ENCODE measurements at places on chromosomes 5 and 9.
A peak's percentile ranks its signal among the peaks of the same experiment; 100 is the strongest.

GRCh38 chr9:91200692-91201336 is 160.9 kb downstream of the AUH start:
- DNase-seq = no peak

DNA sequence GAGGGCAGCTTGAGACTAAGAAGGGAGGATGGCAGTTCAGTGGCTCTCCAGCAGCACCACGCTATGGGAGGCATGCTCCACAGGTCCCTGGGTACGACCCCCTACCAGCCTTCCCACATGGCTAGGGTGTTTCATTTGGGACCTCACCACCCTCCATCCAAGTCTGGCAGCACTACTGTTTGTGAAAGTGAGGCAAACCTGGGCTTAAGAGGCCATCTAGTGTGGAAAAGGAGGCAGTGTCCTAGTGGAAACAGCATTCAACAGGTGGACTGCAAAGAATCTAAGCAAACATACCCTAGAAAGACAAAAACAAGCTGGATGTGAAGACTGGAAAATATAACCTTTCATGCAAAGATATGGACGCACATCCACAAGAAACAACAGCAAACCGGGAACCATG is 4.8 kb upstream of the C5orf47 start:
- DNase-seq = peak; percentile 38

GRCh38 chr5:31639481-31640411 is 815 bp downstream of the PDZD2 start:
- no peak for DNase-seq

- no peak for DNase-seq
Measured at GRCh38 chr9:113482341-113482740, 18.8 kb downstream of the RGS3 start.

DNA sequence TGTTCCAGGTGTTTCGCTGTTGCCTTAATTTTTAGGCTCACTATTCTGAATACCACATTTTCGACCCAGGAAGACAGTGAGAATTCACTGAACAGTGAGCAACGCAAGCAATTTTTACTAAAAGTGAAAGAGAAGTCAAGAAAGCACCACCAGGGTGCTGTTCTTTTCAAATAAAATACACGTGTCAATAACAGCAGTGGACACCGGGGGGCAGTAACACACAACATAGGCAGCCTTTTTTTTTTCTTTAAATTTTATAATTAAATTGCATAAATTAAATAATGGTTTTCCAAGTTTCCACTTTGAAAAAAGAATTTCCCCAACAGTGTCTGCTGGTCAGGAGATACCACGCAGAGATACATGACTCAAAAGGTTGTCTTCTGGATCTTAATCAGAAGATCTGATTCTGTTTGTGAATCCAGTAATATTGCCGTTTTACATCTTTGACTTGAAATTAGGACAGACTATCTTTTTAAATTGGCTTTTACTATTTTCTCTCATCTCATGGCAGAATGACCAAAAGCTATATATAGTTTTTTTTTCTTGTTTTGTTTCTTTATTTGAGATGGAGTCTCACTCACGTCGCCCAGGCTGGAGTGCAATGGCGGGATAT is 47.1 kb upstream of the SH3GL2 start:
- DNase-seq = peak; percentile 56

- DNase-seq = peak; percentile 75
Measured at GRCh38 chr5:127076315-127077129, 3.2 kb upstream of the C5orf63 start.

GRCh38 chr9:109863961-109864360 is 84.0 kb downstream of the PALM2AKAP2 start:
- DNase-seq = peak; percentile 39

DNA sequence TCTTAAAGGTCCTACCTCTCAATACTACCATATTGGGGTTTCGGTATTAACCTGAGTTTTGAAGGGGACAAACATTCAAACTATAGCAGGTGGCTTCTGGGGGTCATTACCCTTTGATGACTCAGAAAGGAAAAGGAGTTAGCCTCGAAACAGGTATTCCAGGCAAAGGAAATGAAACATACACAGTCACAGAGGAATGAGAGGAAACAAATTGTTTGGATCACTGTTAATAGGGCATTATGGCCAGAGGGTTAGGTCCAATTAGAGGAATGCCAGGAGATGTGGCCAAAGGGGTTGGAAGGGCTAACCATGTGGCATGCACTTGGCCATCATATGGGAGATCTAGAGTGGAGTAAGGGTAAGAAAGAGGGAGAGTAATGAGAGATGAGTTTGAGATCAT is 23.9 kb upstream of the NIM1K start:
- DNase-seq = no peak

DNA sequence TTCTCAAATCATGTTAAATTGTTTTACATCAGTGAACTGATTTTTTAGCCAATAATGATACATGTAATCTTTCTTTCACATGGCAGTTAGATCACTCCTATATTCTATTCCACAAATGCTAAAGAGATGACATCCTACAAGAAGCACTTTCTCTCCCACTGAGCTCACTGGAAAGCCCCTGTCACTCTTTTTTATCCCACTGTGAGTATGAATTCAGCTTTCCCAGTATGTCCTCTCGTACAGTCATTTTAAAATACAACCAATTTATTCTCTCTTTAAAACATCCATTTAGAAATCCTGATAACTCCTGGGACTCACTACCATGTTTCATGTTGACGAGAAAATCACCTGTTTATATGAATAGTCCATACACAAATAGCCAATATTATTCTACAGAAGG is 599.9 kb downstream of the SEMA5A start:
- no peak for DNase-seq

- DNase-seq = peak; percentile 76
Measured at GRCh38 chr5:96807075-96807654, 580 bp downstream of the ERAP1 start.

DNA sequence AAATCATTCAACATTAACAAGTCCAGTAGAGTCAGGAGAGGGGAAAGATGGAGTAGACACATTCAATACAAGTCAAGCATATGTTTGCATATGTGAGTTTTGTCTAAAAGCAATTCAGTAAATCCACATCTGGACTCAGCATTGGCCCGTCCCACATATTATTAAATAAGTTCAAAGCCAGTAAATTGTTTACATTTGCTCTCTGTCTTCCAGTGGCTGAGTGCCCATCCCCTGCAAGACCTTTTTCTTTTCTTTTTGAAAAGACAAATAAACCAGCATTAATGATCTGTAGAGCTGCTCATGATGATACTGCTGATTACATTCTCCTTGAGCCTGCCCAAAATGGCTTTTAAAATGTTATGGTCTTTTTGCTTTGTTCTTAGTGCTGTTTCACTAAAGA is 71.1 kb downstream of the TNC start:
- peak; percentile 13 for DNase-seq
